Stimulated activated CD4-positive, alpha-beta T cell treated with anti-CD3 and anti-CD28 coated beads, Interleukin-1b, Interleukin-23, amount 100 ng/mL, for 24 hours (primary cell): ENCODE measurements at places on chromosomes 2 and 18.

DNA sequence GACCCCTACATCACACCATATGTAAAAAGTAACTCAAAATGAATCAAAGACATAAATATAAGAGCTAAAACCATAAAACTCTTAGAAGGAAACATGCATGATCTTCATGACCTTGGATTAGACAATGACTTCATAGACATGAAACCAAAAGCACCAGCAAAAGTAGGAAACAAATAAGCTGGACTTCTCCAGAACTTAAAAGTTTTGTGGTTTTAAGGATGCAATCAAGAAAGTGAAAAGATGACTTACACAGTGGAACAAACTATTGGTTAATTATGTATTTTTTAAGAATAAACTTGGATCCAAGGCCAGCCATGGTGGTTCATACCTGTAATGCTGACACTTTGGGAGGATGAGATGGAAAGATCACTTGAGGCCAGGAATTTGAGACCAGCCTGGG lies 150.2 kb downstream of the GALNT1 start:
- DNase-seq: no peak

DNA sequence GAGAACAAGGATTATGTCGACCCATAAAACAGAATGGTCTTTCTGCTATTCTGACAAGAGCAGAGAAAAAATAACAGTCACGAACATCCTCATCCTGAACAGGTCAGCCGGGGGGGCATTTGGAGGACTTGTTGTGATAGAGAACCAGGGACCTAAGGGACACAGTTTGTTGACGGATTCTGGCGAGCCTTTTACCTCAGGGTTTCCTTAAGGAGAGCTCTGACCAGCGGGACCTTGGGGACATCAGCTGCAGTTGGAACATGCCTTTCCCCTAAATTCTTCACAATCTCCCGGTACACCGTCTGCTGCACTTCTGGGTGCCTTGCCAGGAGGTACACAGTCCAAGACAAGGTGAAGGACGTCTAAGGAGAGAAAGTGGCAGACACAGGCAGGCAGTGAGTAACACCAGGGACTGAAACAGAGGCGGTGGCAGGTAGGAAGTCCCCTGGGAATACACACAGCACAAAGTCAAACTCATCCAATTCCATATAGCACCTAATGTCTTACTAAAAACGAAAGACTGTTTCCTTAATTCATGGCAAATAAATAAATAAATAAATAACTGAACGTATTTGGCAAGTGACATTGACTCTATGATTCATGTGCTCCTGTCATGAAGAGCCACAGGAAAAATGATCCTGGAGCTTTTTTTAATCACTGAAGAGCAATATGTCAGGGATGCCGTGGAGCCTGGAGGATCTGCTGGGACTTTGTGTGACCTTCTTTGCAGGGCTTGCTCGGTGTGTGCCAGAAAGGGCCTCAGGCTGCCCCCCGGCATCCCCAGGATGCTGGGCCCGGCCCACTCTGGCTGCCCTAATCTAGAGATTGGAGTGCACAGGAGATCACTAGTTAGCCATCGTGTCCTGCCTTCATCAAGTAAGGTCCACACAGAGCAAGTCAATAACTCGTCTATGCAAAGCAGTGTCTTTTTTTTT lies 24.7 kb downstream of the CYP27C1 start:
- no peak for DNase-seq

DNA sequence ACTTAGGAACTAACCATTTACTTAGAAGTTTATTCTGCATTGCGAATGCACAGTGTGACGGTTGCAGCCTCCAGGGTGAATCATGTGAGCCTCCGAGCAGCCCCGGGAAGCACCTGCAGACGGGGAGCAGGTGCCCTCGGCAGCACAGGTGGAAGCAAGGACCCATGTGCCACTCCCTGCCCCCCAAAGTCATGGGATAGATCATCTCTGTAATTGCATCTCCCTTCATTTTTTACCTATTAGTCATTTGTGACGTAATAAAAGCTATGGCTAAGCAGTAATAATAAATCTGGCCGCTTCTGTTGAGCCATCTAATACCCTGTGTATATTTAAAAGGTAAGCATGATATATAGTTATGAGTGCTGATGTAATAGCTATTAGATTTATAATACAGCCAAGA lies 97.2 kb downstream of the PTGR3 start:
- no peak for DNase-seq

GRCh38 chr2:24160761-24161160 lies 14.1 kb upstream of the FAM228A start:
- no peak for DNase-seq

GRCh38 chr2:106563195-106563594 lies 76.0 kb downstream of the CD8B2 start:
- DNase-seq: no peak

GRCh38 chr2:206457188-206457634 lies 13.9 kb downstream of the ADAM23 start:
- DNase-seq: no peak

DNA sequence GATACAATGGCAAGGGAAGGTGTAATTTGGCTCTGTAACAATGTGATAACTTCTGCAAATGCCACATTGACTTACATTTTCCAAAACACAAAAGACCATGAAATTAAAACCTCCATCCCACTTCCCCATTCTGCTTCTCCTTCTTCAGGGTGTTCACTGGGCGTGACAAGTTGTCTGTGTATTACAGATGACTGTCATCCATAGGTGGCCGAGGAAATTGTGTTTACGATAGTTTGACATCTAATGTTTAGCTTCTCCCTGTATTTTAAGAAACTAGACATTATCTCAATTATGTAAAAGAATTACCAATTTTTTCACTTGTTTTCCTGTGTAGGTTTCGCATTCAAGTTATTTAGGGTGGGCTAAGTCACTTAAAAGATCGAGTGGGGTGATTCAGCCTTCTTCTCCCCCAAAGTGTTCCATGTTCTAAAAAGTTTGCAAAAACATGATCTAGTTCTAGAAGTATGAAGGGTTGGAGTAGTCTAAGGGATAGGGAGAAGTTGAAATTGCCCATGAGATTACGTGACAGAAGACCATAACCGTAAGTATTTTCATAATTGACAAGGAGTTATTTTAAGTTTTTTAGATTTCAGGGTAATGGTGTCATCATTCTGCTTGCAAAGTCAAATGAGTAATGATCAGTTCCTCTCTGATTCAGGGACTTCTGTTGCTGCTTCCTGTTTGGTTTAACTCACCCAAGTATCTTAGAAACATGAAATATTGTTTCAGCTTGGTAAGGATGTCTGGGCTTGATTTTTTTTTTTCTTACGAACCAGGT lies 25.2 kb upstream of the CYTIP start:
- no peak for DNase-seq

GRCh38 chr2:102310964-102311640 lies at the start of gene IL1RL1:
Gene IL1RL1, plus strand, starts transcription at chr2:102311563. Its CDS starts 26,702 bp downstream, at chr2:102338265.
- no peak for DNase-seq

GRCh38 chr2:165681841-165682240 lies 112.2 kb downstream of the GALNT3 start:
- no peak for DNase-seq

DNA sequence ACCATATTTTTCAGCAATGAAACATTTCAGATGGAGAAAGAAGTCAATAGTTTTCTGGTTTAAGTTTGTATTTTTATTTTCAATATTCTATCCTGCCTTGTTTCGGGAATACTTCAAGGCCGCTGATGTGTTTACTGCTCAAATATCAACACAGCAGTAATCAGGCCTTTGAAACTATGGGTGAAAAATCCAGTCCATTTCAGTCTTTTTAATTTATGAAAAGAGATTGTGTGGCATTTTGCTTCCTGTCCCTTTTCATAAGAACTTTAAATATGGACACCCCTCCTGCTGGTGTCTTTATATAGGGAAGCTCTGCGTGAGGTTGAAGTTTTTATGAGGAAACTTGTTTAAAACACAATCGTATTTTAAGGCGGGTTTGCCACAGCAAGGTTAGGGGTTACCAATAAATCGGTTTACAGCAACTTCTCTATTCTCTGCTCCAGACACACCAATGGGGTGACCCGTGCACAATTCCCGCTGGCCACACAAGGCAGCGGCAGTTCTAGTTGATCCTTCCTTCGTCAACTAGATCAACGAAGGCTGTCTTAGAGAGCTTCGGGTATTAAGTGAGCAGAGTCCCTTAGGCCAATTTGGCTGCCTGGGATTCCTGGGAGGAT lies 1.2 kb upstream of the TANC1 start:
- DNase-seq: no peak

DNA sequence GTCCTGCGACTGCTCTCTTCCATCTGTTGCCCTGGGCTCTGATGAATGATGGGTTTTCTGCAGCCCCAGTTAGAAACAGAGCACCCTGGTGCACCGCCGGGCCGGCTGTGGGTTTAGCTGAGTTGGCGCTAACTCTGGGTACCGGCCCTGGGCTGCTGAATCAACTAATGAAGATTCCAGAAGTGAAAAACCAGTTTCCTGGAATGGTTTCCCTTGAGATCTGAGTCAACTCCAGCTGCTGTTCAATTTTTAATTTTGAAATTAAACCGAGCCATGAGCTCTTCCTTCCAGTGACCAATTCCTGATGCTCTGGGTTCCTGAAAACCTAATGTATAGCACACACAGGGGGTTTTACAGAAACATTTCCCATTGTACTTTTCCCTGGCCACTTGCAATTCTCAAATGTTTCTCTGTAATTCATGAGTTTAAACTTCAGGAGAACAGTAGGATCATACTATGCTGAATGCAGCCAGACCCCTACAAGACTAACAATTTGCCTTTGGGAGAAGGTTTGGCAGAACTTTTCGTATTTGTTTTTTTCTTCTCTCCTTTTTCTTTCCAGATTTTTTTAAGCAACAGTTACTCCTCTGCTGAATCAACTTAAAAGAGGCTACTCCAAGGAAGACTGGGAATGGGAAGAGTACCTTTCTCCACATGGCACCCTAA lies 5.5 kb downstream of the COL6A3 start:
- no peak for DNase-seq

GRCh38 chr2:236872015-236872414 lies 213.7 kb upstream of the COPS8 start:
- no peak for DNase-seq

GRCh38 chr2:38147333-38148121 lies 71.6 kb upstream of the CYP1B1 start:
- DNase-seq: no peak

- DNase-seq: no peak
Observed at GRCh38 chr2:219207884-219208740, 1.5 kb downstream of the ZFAND2B start.

GRCh38 chr2:174312581-174313234 lies 22.0 kb upstream of the SP9 start:
- DNase-seq: no peak

- no peak for DNase-seq
Observed at GRCh38 chr18:32998285-32998684, 225.5 kb upstream of the KLHL14 start.

DNA sequence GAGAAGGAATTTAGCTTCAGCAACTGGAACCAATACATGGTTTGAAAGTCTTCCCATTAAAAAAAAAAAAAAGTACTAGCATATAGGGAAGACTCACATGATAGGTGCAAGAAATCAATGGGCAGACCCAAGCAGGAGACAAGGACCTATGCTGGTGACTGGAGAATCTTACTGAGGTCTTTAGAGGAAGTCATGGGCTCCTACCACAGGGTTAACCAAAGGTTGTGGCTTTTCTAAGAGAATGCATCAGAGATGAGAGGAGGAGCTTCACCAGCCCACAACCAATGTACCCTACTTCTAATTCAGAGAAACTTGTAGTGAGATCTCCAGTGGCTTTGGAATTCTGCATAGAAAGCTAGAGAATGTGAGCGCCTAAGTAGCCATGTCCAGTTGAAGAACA lies 207.4 kb downstream of the NCKAP5 start:
- no peak for DNase-seq

GRCh38 chr2:174877751-174878150 lies 113.5 kb upstream of the CHRNA1 start:
- no peak for DNase-seq

DNA sequence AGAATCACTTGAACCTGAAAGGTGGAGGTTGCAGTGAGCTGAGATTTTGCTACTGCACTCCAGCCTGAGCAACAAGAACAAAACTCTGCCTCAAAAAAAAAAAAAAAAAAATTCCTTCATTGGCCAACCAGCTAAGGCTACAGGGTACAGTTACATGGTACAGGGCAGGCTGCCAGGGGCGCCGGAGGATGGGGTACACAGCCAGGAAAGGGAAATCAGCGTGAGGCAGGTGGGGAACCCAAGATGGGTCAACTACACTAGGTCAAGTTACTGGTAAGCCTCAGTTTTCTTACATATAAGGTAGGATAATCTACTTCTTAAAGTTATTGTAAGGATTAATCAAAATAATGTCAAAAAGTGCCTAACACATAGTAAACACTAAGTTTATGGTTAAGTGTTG lies 142.6 kb upstream of the MSH6 start:
- DNase-seq: no peak

DNA sequence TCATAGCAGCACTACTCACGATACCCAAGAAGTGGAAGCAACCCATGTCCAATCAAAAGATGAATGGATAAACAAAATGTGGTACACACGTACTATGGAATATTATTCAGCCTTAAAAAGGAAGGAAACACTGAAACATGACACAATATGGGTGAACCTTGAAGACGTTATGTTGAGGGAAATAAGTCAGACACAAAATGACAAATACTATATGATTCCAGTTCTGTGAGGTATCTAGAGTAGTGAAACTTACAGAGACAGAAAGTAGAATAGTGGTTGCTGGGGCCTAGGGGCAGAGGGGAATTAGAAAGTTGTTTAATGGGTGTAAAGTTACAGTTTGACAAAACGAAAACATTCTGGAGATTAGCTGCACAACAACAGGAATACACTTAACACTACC lies 24.7 kb downstream of the TLK1 start:
- no peak for DNase-seq

- no peak for DNase-seq
Observed at GRCh38 chr2:8520791-8521344, 161.0 kb upstream of the ID2 start.

DNA sequence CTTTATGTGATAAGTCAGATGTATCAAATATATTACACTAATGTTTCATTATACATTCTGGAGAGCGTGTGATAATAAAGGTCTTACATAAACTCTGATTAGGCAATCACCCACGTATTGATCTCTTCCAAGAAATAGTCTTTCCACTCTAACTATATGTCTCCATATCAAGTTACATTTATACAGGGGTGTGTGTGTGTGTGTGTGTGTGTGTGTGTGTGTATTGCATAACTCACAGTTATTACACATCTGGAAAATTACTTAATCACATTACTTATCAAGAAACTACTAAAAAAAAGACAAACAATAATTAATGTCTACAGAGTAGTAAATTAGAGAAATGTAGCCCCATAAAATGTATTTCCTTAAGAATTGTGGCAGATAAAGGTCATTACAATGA lies 339.8 kb downstream of the CDH19 start:
- DNase-seq: no peak

GRCh38 chr2:231928901-231929725 lies 2.9 kb upstream of the NPPC start:
- no peak for DNase-seq

- no peak for DNase-seq
Observed at GRCh38 chr2:230419181-230419580, 3.2 kb downstream of the SP100 start.
